Forelimb muscle (tissue), 1 donor: ENCODE measurements at places on chromosomes 4 and X. TPM values are rescaled to one million over a fixed set of nuclear protein-coding genes. Genes with fewer than 3 reads are reported as not detected.

GRCh38 chr4:172007889-172008288 is 194.7 kb downstream of the GALNTL6 start:
- no peak for DNase-seq

Gene ASB12
- 33.8 TPM for polyA plus RNA-seq

Gene TCEAL6
- polyA plus RNA-seq = not detected

Gene XAGE1A
- polyA plus RNA-seq = not detected

Gene EDNRA
- 23.4 TPM for polyA plus RNA-seq
